Sigmoid colon (tissue), 7 donors: ENCODE measurements at places on chromosomes 7 and 10. TPM values are rescaled to one million over a fixed set of nuclear protein-coding genes. Genes with fewer than 3 reads are reported as not detected.
A peak's percentile ranks its signal among the peaks of the same experiment; 100 is the strongest.

PSD gene
- total RNA-seq, result 394 TPM

TPK1 gene
- total RNA-seq, result 14.3 TPM

TAS2R60 gene
- total RNA-seq, result not detected

SDK1 gene
- 23.0 TPM for total RNA-seq

- H3K4me3 ChIP-seq, result no peak overlapping the region
- H3K36me3 ChIP-seq, result no peaks in the 10 kb centered on the region
- H3K4me1 ChIP-seq, result peaks cover 6% of the 10 kb centered on the region
- H3K27me3 ChIP-seq, result no peaks in the 10 kb centered on the region
- no peak for DNase-seq
- H3K27ac ChIP-seq, result no peak overlapping the region
Measured at GRCh38 chr10:126252884-126253610, 135.2 kb downstream of the ADAM12 start.

DNA sequence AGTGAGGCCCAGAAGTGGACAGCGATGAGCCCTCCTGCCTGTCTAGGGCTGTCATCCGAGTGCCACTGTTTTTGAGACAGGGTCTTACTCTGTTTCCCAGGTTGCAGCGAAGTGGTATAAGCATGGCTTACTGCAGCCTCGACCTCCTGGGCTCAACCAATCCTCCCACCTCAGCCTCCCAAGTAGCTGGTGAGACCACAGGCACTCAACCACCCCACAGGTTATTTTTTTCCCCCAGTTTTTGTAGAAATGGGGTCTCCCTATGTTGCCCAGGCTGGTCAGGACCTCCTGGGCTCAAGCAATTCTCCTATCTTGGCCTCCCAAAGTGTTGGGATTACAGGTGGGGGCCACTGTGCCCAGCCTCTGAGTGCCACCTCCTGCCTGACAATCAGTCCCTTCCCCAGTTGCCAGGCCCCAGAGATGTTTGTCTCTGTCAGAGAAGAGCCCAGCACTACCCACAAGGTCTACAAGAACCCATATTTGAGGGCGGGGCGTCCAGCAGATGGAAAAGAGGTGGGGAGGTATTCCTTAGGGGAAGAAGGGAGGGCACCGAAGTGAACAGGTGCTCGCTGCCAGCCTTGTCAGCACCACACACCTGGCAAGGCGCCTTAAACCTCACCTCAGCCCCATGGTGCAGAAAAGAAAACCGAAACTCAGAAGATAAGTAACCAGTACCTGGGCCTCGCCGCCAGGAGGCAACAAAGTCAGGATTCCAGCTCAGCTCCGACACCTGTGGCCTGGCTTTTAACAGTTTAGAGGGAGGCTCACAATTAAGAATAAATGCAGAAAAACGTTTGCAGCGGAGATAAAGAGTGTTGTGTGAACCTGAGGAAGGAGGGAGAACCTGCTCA is 77.4 kb upstream of the ANLN start:
- no peak overlapping the region for H3K27ac ChIP-seq
- no peaks in the 10 kb centered on the region for H3K4me1 ChIP-seq

GRCh38 chr10:59880971-59881510 is 25.3 kb downstream of the CCDC6 start:
- H3K4me1 ChIP-seq, result peaks cover 60% of the 10 kb centered on the region
- no peak for DNase-seq
- H3K27me3 ChIP-seq, result no peaks in the 10 kb centered on the region
- no peak overlapping the region for H3K4me3 ChIP-seq

DNA sequence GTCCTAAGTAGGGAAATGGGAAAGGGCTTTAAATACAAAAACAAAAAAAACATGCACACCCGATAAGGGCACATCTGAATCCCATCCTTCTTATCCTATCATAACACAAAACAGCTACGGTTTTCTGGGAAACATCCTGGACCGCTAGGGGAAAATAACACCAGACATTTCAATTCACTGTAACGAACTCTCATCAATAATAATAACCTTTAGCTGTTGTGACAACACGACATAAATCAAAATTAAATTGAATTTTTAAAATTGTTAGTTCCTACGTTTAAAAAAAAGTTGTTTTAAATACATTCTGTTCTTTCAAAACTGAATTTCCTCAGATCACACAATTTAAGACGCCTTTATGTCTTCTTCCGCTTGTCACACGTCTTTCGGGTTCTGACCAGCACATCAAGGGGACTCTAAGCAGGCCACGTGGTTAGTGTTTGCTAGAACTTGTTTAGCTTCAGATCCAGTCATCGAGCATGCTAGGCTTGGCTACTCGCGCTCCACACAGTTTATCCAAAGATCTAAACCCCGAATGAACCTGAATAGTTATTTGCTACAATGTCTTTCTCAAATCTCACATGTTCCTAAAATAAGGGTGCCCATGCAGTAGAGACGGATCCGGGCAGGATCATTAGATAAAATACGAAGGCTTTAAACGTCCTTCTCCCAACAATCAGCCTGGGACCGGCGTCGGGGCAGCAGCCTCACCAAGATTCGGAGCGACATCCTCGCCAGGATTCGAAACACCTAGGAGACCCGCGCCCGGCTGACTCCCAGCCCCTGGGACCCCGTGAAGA is 839 bp downstream of the IKZF5 start:
- peak; percentile 66 for DNase-seq
- H3K27me3 ChIP-seq, result no peaks in the 10 kb centered on the region
- H3K4me1 ChIP-seq, result peaks cover 50% of the 10 kb centered on the region
- H3K4me3 ChIP-seq, result peak overlapping the region; percentile 99
- no peaks in the 10 kb centered on the region for H3K36me3 ChIP-seq
- H3K27ac ChIP-seq, result peak overlapping the region; percentile 93

DNA sequence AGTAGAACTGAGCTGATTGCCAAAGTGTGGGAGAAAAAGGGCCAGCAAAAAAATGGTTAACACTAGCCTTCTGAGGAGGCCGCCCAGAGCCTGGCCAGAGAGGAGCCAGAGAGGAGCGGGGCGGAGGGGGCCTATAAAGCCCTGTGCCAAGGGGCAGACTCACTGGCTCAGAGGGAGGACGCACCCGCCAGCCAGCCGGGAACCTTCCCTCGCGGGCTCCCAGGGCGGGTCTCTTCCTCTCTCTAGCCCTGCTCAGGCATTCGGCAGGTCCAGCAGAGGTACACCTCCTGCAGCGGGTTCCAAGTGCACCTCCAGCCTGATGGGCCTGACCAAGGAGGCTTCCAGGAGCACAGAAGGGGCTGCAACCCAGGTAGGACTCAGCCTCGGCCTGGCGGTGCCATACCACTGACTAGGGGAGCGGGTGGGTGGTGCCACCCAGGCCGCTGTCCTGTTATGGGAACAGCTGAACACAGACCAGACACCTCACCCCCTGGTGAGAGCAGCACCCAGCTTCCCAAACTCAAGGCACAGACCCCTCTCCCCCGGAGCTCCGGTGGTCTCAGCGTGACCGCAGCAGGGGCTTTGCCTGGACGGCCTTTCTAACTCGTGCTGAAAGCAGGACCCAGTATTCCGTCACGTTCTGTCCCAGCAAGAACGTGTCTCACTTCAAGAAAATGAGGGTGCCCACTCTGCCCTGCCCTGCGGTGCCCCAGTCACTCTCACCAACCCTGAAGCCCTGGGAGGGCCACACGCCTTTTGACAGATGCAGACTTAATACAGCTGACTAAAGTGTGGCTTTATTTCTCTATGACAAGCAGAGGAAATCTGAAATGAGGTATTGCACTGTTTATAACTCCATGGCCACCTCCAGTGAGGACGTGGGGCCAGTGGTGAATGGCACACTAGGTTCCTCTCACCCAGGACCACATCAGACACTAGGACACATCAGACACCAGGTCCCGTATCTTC is at the start of gene GPER1:
Gene GPER1 (plus strand): TSS at position 162 of the 969 bp plus-strand sequence. CDS start 3,616 bp downstream, outside the sequence.
- no peaks in the 10 kb centered on the region for H3K27me3 ChIP-seq
- H3K4me1 ChIP-seq, result no peaks in the 10 kb centered on the region
- H3K4me3 ChIP-seq, result peak within 1 kb of the TSS; percentile 24
- peak within 1 kb of the TSS; percentile 85 for H3K27ac ChIP-seq
- peak; percentile 90 for DNase-seq

- H3K36me3 ChIP-seq, result no peaks in the 10 kb centered on the region
- no peak overlapping the region for H3K4me3 ChIP-seq
- no peaks in the 10 kb centered on the region for H3K4me1 ChIP-seq
- no peak for DNase-seq
Measured at GRCh38 chr7:132179080-132179430, 397.2 kb downstream of the PLXNA4 start.

DNA sequence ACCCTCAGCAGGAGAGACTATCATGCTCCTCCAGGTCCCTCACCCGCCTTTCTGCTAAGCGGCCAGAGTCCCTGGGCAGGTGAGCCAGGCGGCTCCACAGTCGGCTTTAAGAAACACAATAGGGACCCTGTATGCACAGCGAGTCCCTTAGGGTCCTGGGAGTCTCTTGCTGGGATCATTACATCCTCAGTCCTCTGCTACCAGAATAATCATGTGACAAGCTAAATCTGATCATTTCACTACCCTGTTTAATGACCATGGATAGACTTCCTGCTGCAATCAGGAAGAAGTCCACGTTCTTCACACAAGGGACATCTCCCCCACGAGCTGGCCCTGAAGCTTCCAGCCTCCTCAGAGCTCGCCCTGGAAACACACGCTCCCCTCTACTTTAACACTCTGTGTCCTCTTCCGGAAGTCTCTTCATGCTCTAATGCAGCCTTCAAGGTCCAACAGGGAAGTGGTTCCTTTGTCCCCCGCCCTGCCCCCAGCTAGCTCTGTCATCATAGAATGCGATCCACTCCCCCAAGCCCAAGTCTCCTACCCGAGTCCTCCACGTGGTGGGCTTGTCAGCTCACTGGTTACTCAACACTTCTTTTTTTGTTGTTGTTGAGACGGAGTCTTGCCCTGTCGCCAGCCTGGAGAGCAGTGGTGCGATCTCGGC is 101.5 kb downstream of the RNF216 start:
- peak; percentile 83 for DNase-seq
- peaks cover 7% of the 10 kb centered on the region for H3K36me3 ChIP-seq
- H3K4me3 ChIP-seq, result no peak overlapping the region
- peak overlapping the region; percentile 77 for H3K27ac ChIP-seq
- peaks cover 82% of the 10 kb centered on the region for H3K4me1 ChIP-seq
- no peaks in the 10 kb centered on the region for H3K27me3 ChIP-seq

- DNase-seq, result no peak
- H3K27me3 ChIP-seq, result no peaks in the 10 kb centered on the region
- H3K4me1 ChIP-seq, result no peaks in the 10 kb centered on the region
- no peaks in the 10 kb centered on the region for H3K36me3 ChIP-seq
- H3K4me3 ChIP-seq, result no peak overlapping the region
Measured at GRCh38 chr7:124101173-124101768, 68.4 kb upstream of the TMEM229A start.

DNA sequence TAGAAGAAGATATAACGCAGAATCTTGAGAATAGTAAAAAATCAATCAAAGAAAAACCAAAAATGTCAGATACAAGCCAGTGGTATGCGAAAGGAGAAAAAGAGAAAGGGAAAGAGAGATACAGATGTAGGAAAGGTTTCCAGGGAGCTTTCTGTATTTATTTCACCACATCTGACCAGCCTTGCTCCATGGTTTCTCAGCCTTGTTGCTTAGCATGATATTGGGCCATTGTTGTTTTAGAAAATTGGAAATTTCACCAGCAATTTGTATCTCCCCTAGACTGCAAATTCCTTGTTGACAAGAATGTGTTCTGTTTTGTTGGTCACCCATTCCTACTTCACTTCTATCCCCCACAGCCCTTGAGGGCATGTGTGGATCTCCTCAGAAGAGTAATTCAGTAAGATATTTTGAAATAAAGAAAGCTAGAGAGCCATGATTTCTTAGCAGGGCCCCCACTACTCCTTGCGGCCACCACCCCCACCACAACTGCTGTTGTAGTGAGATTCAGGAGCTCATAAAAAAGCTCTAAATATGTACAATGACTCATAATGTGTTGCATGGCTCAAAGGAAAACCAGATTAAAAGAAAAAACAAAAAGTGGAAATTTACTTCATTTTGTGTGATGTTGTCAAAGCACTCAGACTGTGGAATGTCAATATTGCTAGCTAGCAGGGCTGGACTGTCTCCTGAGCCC is 138.7 kb downstream of the CHRM2 start:
- no peak overlapping the region for H3K4me3 ChIP-seq
- H3K27me3 ChIP-seq, result no peaks in the 10 kb centered on the region
- H3K36me3 ChIP-seq, result no peaks in the 10 kb centered on the region

DNA sequence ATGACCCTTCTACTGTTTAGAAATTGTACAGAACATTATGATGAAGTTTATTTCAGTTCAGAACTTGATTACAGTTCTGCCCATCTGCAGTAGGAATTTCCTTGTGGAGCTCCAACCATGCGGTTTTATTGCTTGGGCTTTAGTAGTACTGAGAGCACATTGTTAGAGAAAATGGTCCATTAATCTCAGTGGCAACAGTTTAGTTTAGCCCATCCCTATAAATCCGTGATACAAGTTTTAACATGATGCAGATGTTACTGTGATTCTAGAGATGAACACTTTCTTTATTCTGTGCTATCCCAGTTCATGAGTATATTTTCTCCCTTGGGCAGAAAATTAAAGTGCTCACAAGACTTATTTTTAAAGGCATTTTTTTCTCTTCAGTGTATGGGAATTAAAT is 84.8 kb upstream of the FZD8 start:
- H3K4me1 ChIP-seq, result peaks cover 27% of the 10 kb centered on the region
- H3K36me3 ChIP-seq, result no peaks in the 10 kb centered on the region
- H3K27ac ChIP-seq, result peak overlapping the region; percentile 65
- no peaks in the 10 kb centered on the region for H3K27me3 ChIP-seq
- DNase-seq, result no peak

- no peaks in the 10 kb centered on the region for H3K27me3 ChIP-seq
- H3K4me1 ChIP-seq, result no peaks in the 10 kb centered on the region
- no peaks in the 10 kb centered on the region for H3K36me3 ChIP-seq
- no peak overlapping the region for H3K4me3 ChIP-seq
- no peak overlapping the region for H3K27ac ChIP-seq
- DNase-seq, result no peak
Measured at GRCh38 chr10:29304995-29305335, 16.1 kb downstream of the LYZL1 start.

DNA sequence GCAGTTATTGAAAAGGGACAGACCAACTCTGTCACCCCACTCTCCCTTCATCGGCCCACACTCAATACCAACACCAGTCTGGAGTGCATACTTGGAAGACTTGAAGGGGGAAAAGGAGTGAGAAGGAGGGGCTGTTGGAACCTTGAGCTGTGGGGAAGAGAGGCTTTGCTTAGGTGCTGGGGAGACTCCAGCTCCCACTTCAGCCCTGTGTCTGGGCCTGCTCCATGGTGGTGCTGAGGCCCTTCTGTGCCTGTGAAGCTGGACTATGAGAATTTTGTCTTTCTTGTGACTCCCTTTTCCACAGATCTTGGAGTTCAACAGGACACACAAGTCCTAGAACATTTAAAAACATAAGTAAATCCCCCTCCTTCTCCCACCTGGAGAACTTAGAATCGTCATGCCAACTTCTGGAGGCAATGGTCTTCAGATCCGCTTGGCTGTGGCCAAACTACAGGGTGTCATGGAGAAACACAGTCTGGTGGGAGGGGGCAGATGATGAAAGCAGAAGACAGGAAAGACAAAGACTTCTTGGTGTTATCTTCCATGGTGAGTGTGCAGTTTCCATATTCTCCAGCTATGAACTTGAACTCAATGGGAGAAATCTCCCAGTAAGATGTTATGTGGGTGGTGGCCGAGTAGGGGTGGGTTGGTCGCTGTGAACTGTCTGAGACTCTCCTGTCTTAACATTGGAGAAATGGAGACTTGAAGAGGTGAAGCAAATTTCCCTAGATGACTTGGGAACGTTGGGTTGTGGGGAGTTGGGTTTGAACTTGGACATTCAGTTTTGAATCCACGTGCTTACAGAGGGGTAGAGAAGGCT is 18.4 kb upstream of the GIMAP8 start:
- no peak overlapping the region for H3K27ac ChIP-seq
- peaks cover 10% of the 10 kb centered on the region for H3K4me1 ChIP-seq
- no peak overlapping the region for H3K4me3 ChIP-seq
- H3K27me3 ChIP-seq, result no peaks in the 10 kb centered on the region
